ENCODE measurements at places on chromosomes 11 and 22.

- DNase-seq: no peak
These were observed 19.2 kb downstream of the NECTIN1 start for GRCh38 chr11:119709638-119710346.

DNA sequence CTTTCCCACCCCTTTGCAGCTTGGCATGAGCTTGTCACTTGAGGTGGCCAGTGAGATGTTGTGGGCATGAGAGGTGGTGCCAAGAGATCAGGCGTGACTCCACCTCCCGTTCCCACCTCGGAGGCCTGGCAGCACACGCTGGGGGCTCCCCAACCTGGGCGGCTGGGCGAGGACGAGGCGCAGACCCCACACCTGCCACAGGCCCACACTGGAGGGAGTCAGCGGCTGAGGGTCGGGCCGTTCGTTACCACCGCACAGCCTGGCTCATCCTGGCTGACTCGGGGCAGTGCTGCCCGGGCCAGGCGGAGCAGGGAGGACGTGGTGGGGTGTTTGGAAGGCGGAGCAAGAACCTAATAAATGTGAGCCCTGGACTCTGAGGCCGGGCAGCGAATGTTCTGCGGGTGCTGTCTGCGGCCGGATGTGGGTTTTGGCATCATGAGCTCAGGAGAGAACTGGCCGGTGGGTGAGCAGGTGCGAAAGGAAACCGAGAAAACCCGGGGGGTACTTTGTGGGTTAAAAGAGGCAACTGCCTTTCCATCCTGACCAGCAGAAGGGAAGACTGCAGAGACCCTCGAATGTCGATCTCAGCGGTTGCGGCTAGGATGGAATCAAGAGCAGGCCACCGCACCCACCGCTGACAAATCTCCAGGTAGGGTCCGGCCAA is 10.2 kb upstream of the IFITM3 start:
- no peak for DNase-seq

- no peak for DNase-seq
These were observed 16.3 kb upstream of the SORL1 start for GRCh38 chr11:121435551-121436511.

- no peak for DNase-seq
These were observed 24.9 kb downstream of the FGF4 start for GRCh38 chr11:69750108-69750850.

- DNase-seq: no peak
These were observed 2.2 kb downstream of the PHLDB1 start for GRCh38 chr11:118609380-118610224.

- DNase-seq: no peak
These were observed 51.0 kb upstream of the PRSS23 start for GRCh38 chr11:86749376-86749775.

DNA sequence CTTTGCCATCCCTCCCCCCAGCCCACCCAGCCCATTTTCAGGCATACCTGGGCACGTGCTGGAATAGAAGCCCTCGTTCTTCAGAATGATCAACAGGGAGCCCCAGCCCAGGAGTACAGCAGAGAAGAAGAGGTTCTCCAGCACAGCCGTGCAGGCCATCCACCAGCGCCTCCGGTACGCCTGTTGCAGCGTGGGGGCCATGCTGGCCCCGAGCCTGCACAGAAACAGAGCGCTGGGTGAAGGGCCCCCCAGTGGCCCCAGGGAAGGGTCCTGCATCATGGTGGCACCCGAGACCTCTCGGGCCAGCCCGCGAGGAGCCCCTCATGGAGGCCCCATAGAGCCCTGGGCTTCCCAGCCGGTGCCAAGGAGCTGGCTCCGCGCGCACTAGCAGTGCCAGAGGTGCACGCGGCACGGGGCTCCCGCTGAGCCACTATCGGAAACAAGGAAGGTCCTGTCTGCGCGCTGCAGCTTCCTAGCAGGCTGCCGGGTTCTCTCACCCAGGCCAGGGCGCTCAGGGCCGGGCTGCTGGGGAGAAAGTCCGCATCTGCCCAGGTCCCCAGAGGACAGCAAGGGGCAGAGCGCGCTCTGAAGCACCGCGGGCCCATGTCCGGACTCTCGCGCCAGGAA is 1.5 kb downstream of the SLC43A1 start:
- DNase-seq: no peak

DNA sequence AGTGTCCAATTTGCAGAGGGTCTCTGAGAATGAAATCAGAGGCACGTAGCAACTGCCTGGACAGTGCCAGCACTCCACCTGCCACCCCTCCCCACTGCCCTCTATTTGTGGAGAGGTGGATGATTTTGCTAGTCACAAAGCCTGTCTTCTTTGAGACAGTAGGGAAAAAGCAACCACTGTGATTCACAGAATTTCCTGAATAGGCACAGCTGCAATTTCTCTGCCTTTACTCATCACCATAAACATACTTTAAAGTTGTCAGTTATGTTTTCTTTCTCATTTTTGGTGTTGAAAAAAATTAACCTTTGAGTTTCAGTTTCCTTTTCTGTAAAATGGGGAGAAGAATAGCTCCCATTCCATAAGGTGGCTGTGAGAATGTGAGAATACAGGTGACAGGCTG is 134.3 kb downstream of the TEAD1 start:
- no peak for DNase-seq

DNA sequence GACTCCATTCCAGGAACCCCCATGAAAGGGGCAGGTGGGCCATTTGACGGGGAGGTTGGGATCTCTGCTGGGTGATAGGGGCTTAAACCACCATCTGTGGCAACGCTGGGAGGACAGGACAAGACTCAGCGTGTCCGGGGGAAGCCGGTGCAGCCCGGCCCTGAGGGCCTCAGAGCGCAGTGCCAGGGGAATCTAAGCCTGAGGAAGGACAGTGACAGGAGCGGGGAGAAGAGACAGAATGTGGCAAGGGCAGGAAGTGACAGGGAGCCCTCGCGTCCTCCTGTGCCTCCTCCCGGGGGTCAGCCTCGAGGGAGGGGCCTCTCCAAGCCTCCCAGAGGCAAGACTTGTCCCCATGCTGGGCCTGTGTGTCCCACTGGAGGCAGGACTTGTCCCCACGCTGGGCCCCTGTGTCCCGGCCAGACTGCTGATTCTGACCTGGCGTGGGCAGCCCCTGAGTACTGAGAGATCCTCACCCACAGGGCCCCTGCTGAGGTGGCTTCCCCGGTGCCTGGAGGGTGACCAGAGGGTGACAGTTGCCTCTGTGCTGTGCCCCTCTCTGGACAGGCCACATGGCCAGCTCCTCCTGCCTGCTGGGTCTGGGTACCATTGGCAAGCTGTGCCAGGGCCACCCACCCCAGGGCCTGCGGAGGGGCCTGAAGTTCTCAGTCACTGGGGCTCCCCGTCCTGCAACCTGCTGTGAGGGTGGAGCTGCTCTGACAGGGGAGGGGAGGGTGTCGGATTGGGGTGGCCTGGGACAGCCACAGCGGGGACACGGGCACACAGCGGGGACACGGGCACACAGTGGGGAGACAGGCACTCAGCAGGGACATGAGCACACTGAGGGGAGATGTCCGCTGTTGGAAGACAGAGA is 676.2 kb downstream of the BRD1 start:
- DNase-seq: no peak

DNA sequence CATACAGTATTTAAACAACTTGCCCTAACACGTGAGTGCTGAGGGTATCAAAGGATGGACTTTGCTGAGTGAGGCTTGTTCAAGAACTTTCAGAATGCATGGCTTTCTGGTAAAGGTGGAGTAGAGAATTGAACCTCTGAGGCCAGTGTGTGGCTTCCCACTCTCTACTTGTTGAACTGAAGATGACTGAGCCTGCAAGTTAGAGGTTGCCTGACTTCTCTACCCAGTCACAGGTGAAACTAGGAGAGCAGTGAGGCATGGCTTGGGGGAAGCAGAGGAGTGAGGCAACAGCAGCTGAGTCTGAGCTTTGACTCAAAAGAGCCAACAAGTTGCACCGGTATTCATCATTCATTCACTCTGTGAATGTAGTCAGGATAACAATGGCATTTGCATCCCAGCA is 256.4 kb upstream of the SESN3 start:
- no peak for DNase-seq

DNA sequence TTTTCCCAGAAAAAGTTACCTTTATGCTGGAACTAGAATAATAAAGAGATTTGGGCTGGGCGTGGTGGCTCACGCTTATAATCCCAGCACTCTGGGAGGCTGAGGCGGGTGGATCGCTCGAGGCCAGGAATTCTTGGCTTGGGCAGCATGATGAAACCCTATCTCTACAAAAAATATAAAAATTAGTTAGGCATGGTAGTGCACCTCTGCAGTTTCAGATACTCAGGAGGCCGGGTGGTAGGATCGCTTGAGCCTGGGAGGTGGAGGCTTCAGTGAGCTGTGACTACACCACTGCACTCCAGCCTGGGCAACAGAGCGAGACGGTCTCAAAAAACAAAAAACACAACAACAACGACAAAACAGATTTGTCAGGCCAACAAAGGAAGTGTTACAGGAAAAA is 119.3 kb upstream of the OR9Q1 start:
- DNase-seq: no peak
